ENCODE measurements at places on chromosomes 3 and 15.

GRCh38 chr3:32117320-32117719, 10.9 kb downstream of the GPD1L start:
- no peak overlapping the region for H3K27ac ChIP-seq
- H3K4me3 ChIP-seq, result no peak overlapping the region
- no peak for DNase-seq
- H3K27me3 ChIP-seq, result no peaks in the 10 kb centered on the region
- H3K4me1 ChIP-seq, result peaks cover 52% of the 10 kb centered on the region
- no peaks in the 10 kb centered on the region for H3K36me3 ChIP-seq

DNA sequence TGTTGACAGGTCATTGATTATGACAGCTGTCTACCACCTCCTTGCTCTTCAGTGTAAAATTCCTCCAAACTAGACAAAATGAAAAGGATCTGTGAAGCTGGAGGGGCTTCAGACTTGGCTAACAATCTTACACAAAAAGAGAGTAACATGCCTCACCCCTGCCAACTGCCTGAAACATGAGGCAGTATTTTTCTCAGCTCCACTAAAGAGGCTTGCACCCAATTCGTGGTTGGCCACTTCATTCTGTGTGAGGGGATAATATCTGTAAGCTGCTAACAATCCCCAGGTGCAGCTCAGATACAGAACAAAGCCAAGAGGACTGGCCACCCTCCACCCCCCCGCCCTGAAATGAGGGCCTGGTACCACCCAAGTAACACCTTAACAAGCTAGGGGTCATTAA, 2.8 kb downstream of the MB21D2 start:
- DNase-seq, result no peak
- H3K4me1 ChIP-seq, result peaks cover 33% of the 10 kb centered on the region
- H3K36me3 ChIP-seq, result peaks cover 5% of the 10 kb centered on the region
- peak overlapping the region; percentile 98 for H3K27ac ChIP-seq
- peak overlapping the region; percentile 99 for H3K4me3 ChIP-seq

- no peak overlapping the region for H3K27ac ChIP-seq
- H3K4me1 ChIP-seq, result peaks cover 15% of the 10 kb centered on the region
- no peak for DNase-seq
- peaks cover 37% of the 10 kb centered on the region for H3K27me3 ChIP-seq
- H3K36me3 ChIP-seq, result no peaks in the 10 kb centered on the region
- no peak overlapping the region for H3K4me3 ChIP-seq
Measured at GRCh38 chr15:91844928-91845327, 8.6 kb upstream of the SLCO3A1 start.

DNA sequence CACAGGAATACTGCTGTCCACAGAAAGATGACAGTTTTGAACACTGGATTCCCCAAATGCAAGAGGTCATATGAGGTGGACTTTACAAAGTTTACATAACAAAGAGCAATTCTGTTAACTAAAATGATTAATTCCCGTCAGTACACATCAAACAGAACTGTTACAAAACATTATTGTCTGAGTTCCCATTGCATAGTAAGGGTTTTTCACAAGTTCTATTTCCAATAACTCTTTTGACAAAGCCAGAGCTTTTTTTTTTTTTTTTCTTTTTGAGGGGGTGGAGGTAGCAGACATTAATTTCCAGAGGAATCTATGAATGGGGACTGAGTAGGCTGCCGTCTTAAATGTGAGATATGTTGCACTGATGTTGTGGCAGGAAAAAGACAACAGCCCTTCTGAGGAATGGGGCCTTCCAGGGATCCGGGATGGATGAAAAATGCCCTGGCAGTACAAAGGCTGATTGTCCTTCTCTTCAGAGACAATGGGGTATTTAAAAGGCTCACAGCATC, 178.1 kb upstream of the KBTBD8 start:
- peaks cover 2% of the 10 kb centered on the region for H3K4me1 ChIP-seq
- no peak overlapping the region for H3K27ac ChIP-seq
- H3K36me3 ChIP-seq, result no peaks in the 10 kb centered on the region
- DNase-seq, result no peak
- no peak overlapping the region for H3K4me3 ChIP-seq

DNA sequence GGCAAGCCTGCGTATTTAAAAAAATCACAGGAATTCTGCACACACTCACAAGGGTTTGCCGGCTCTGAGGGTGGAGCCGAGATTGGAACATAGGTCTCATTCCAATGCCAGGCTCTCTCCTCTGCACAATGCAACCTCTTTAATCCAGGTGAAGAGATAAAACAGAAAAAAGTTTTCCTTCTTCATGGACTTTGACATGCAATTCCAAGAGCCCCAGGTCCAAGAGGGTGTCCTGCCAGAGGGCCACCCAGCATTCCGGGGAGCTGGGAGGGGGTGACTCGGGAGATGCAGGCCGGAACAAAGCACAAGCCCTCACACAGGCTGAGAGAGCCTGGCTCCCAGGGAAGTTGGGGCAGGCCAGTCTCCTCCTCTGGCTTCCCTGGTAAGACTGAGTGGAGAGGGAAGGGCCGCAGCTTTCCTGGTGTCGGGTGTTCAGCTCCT, 6.7 kb upstream of the SLC12A8 start:
- no peaks in the 10 kb centered on the region for H3K36me3 ChIP-seq
- H3K27ac ChIP-seq, result no peak overlapping the region
- no peak for DNase-seq
- H3K27me3 ChIP-seq, result peaks cover 9% of the 10 kb centered on the region
- no peak overlapping the region for H3K4me3 ChIP-seq

DNA sequence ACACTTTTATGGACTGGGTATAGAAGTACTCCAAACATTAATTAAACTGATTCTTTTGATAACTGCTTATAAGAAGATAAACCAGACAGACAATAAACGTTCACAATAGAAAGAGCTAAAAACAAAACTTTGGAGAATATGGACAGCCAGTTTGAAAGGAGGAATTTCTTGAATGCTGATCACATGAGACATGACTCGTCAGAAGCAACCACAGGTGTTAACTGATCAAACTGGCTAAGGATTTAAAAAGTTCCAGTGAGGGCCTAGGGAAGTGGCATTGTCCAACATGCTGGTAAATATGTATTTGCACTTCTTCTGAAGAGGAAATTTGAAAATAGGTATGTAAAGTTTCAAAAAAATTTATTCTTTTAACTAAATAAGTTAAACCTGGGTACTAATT, 29.4 kb upstream of the AP3B2 start:
- DNase-seq, result no peak
- H3K27ac ChIP-seq, result peak overlapping the region; percentile 24
- H3K4me3 ChIP-seq, result no peak overlapping the region
- peaks cover 5% of the 10 kb centered on the region for H3K4me1 ChIP-seq

DNA sequence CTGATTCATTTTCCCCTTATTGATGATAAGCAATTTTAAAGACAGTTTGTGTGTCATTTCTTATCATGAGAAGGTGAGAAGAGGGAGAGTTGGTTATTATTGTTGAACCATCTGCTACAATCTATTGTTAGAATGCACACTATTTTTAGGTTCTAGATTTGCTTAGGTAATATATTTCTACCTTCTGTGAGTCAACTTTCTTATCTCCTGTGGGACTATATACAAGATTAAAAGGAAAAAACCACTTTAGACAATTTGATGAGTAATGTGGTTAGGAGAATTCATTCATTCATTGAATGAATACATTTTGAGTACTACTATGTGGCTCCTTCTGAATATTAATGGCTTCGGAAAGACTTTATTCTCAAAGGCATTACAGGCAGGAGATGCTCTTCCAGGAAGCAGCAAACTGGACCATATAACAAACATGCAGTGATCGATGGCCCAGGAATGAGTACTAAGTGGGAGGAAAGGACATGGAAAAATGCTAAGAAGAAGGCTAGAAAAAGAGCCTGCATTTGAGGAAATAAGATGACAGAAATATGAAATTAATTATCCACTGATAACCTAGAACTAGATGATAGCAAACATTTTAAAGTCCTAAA, 22.4 kb downstream of the SPTSSB start:
- H3K4me1 ChIP-seq, result peaks cover 21% of the 10 kb centered on the region

GRCh38 chr3:100226712-100227429, 33.9 kb upstream of the TBC1D23 start:
- DNase-seq, result no peak
- peaks cover 3% of the 10 kb centered on the region for H3K4me1 ChIP-seq
- no peak overlapping the region for H3K4me3 ChIP-seq
- peaks cover 2% of the 10 kb centered on the region for H3K36me3 ChIP-seq
- no peak overlapping the region for H3K27ac ChIP-seq

- H3K36me3 ChIP-seq, result peaks cover 2% of the 10 kb centered on the region
- no peak overlapping the region for H3K27ac ChIP-seq
- no peak for DNase-seq
- peaks cover 32% of the 10 kb centered on the region for H3K27me3 ChIP-seq
- no peak overlapping the region for H3K4me3 ChIP-seq
- no peaks in the 10 kb centered on the region for H3K4me1 ChIP-seq
Measured at GRCh38 chr3:44284949-44285348, 43.3 kb downstream of the TOPAZ1 start.

DNA sequence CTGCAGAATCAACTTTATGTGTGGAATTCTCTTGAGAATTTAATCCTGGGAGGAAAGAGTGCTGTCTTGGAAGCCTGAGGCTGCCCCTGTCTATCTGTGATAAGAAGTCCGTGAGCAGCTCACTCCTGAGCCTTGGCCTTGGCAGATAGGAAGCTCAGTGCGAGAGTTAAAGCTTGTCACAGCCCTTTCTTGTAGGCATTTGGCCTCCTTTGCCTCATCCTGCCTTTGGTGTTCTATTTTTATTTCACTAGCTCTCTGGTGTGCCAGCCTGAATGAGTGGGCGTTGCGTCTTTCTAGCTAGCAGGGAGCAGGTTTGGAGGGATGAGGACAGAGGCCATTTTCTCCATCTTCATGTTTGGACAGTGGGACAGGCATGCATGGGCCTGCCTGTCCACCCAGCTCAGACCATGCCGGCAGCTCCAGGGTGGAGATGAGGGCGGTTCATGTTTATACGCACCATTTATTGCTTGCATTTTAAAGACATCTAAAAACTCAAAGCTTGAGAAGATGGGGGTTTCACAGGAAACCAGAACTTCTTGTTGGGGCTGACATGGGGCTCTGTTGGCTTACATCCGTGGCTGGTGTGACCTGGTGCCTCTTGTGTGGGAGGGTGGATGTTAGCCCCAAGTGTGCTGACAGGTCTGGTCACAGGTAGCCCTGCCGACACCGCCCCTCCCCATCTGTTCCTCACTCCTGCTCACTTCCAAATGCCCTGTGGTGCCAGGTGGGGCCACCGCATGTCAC, 29.8 kb downstream of the IRAK2 start:
- no peaks in the 10 kb centered on the region for H3K36me3 ChIP-seq
- peak overlapping the region; percentile 69 for H3K4me3 ChIP-seq
- peaks cover 70% of the 10 kb centered on the region for H3K4me1 ChIP-seq

DNA sequence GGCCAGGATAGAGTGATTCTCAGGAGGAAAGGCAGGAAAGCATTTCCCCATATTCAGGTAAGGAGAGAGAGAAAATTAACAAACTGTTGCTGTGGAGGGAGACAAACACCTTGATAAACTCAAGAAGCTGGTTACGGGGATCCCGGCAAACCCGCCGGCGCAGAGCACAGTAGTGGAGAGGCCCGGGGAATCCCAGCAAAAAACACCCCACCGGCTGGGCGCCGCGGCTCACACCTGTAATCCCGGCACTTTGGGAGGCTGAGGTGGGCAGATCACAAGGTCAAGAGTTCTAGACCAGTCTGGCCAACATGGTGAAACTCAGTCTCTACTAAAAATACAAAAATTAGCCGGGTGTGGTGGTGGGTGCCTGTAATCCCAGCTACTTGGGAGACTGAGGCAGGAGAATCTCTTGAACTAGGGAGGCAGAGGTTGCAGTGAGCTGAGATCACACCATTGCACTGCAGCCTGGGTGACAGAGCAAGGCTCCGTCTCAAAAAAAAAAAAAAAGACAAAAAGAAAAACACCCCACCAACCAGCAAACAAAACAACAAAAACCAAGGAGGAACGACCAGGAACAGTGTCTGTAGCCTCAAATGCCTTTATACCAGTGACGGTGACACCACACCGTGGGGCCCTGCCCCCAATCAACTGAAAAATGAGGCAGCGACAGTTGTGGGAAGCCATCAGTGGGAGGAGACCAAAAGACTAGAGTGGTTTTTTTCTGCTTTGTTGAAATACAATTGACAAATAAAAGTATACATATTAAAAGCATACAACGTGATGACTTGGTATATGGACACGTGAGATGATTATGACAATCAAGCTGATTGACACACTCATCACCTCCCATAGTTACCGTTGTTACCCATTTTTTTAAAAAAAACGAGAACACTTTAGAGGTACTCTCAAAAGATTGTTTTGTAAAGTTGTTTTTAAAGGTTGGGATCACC, 40.2 kb upstream of the IDH2 start:
- H3K27me3 ChIP-seq, result no peaks in the 10 kb centered on the region
- H3K4me3 ChIP-seq, result peak overlapping the region; percentile 58
- H3K4me1 ChIP-seq, result peaks cover 17% of the 10 kb centered on the region

DNA sequence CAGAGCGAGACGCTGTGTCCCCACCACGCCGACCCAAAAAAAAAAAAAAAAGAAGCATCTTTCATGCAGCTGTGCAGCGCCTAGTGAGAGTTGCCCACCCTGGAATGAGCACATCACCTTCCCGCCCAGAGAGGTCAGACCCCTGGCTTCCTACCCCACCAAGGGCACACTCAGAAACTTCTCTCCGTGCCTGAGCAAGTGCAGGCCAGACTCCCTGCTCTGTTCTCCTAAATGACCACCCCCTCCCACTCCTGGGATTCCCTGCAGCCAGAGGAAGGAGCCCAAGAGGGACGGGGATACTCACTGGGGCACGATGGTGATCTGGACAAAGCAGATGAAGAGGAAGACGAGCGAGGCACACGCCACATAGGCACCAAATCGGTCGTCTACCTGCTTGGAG, 116.0 kb downstream of the SEC22A start:
- peaks cover 7% of the 10 kb centered on the region for H3K36me3 ChIP-seq
- H3K27me3 ChIP-seq, result peaks cover 82% of the 10 kb centered on the region
- no peak for DNase-seq
- H3K27ac ChIP-seq, result no peak overlapping the region

- H3K27me3 ChIP-seq, result no peaks in the 10 kb centered on the region
- no peaks in the 10 kb centered on the region for H3K4me1 ChIP-seq
- H3K36me3 ChIP-seq, result no peaks in the 10 kb centered on the region
- H3K4me3 ChIP-seq, result no peak overlapping the region
- no peak for DNase-seq
Measured at GRCh38 chr3:85594676-85595075, 635.9 kb downstream of the CADM2 start.

- peaks cover 4% of the 10 kb centered on the region for H3K4me1 ChIP-seq
- H3K4me3 ChIP-seq, result no peak overlapping the region
- H3K36me3 ChIP-seq, result no peaks in the 10 kb centered on the region
- H3K27me3 ChIP-seq, result peaks cover 21% of the 10 kb centered on the region
Measured at GRCh38 chr3:155604967-155605366, 139.9 kb downstream of the PLCH1 start.
